CD8-positive, alpha-beta T cell (primary cell): ENCODE measurements at places on chromosomes 3 and 15.

GRCh38 chr3:123743121-123743520 lies 141.0 kb downstream of the MYLK start:
- DNase-seq: no peak

DNA sequence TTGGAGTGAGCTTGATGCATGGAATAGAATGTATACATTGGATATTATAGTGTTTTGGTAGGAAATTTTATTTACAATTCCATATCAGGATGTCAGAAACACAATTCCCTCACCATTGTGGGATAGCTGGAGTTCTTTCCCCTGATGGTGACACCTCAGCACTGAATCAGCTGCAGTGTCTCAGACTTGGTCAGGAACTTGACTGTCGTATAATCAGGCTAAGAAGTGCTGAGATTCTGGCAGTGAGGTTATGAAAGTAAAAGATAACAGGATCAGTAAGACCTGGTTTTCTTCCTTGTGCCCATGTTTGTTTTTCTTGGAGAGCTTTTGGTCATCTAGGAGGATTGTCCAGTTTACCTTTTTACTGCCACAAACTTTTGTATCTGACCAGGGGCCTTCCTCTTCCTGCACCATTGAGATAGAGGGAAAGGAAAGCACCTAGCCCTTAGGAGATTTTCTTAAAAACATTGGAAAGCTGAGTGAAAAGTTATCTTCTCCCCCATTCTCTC lies 27.3 kb upstream of the ST3GAL6 start:
- no peak for DNase-seq

DNA sequence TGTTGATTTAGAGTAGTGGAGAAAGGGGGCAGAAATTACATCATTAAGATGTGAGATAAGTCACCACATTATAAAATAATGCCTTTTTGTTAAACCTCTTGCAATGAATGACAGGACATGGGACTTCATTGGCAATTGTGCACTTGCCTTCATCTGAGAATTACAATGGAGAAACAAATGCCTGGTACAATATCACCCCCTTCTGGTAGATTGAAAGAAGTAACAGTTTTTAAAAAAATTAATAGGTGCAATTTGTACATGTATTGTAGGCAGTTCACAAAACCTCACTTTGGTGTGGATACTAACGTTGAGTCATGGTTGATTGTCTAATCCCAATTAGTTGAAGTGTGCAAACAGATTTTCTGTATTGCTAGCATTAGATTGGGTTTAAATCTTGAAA lies 4.6 kb upstream of the P2RY14 start:
- no peak for DNase-seq

GRCh38 chr3:122094125-122094524 lies 39.0 kb downstream of the CD86 start:
- DNase-seq: no peak

DNA sequence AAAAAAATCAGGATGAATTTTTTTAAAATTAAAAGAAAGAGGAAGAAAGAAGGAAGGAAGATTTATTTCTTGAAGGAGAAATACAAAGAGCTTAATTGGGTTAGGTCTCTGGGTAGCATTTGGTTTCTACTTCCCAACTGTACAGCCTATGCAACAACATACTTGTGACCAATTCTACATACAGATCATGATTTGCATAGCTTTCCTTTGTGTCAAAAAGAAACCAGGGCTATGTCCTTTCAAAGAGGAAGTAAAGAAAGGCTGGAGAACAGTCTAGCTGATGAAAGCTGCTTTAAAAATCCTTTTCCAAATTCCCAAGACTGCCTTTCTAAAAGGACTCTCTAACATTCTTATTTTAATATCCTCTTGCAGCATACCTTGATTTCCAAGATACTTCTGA lies 6.1 kb upstream of the HGD start:
- DNase-seq: no peak
